ENCODE measurements at places on chromosomes 5 and 9.

DNA sequence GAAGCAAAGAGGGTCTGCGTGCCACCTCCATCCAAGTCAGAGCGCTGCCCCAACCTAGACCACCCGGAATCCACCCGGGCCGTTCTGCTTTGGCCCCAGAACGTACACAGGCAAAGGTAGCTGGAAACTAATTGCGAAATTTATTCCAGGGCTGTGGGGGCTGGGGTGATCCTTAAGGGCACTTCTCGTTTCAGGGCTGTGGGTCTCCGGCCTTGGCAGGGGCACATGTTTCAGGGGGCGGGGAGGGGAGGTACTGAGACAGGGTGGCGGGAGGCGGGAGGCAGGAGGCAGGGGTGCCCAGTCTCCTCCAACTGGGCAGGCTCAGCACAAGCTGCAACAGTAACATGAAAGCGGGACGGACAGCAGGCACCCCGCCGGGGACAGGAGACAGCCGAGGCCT, 26.1 kb downstream of the NR5A1 start:
- no peak for DNase-seq

GRCh38 chr9:101246691-101247090, 138.1 kb downstream of the BAAT start:
- no peak for DNase-seq

GRCh38 chr9:137836151-137836830, 41.3 kb upstream of the CACNA1B start:
- no peak for DNase-seq

GRCh38 chr9:116687754-116688135, 640 bp downstream of the TRIM32 start:
- no peak for DNase-seq

DNA sequence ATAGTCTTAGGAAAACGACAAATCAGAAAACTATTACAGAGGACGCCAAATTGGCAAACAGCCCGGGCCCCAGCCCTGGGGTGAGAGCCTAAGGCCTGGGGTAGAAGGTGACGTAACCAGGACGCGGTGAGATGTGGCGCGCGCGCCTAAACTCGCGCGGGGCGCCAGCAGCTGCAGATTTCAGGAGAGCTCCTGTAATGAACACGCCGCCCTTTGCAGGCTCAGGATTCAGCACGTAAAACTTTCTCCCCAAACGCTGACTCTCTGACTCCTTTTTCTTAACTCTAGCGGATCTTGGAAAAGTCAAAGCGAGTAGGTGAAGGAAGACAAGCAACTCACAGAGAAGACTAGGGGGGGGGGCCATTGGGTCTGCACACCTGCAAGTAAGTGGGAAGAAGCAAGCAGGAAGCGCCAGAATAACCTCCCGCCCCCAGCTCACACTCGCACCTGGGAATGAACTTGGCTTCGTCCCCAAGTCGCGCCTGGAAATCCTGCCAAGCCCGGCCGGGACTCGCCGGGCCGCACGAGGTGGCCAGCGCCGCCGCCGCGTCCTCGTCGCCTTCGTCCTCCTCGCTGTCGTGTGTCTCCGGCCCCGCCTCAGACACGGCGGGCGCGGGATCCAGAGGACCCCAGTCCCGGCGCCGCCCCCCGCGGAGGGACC, 822 bp downstream of the RASEF start:
- no peak for DNase-seq

- DNase-seq: no peak
Measured at GRCh38 chr9:98994172-98995058, 50.7 kb downstream of the COL15A1 start.

- no peak for DNase-seq
Measured at GRCh38 chr9:89955144-89955543, 350.3 kb downstream of the GADD45G start.

DNA sequence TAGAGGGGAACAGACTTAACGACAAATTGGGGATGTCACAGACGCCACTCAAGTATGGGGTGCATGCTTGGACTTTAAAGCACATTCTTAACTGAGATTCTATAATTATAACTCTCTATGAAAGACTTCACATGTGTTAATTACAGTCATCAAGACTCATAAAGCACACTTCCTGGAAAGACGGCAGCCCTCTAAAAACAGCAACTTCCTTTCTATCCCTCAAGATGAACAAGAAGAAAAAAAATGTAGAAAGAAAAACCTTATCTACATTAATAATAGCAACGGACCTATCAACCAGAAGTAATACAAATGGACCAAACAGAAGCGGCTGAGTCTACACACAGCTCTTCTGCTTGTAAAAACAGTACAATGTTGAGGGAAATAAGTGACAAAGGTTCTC, 21.2 kb downstream of the GNAQ start:
- no peak for DNase-seq

DNA sequence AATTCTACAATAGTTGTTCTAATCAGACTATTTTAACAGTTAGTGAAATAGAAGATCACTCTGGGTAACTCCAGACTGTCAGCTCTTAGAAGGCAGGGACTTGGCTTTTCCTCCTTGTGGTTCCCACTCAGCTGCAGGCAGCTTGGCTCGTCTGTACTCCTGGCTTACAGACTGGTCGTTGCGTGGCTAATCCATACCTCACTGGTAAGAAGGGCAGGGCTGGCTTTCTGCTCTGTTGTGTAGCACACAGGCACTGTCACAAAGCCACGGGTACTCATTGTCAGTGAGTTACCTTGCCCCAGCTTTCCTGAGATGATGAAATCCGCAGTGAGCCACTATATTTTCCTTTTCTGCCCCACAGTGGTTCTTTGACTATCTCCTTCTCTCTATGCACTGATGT, 1.8 kb upstream of the PRLR start:
- DNase-seq: no peak

DNA sequence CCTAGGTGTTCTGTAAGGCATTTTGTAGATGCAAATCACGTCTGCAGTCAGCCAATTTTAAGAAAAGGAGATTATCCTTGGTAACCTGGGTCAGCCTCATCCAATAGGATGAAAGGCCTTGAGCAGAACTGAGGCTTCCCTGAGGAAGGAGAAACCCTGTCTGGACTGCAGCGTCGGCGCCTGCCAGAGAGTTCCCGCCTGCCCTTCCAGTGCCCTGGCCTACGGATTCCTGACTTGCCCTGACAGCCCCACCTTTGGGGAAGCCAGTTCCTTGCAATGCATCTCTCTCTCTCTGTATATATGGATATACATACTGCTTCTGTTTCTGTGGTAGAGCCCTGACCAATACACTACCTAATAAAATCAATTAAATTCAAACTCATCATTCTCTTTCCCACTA, 66.2 kb upstream of the RUFY1 start:
- DNase-seq: no peak

DNA sequence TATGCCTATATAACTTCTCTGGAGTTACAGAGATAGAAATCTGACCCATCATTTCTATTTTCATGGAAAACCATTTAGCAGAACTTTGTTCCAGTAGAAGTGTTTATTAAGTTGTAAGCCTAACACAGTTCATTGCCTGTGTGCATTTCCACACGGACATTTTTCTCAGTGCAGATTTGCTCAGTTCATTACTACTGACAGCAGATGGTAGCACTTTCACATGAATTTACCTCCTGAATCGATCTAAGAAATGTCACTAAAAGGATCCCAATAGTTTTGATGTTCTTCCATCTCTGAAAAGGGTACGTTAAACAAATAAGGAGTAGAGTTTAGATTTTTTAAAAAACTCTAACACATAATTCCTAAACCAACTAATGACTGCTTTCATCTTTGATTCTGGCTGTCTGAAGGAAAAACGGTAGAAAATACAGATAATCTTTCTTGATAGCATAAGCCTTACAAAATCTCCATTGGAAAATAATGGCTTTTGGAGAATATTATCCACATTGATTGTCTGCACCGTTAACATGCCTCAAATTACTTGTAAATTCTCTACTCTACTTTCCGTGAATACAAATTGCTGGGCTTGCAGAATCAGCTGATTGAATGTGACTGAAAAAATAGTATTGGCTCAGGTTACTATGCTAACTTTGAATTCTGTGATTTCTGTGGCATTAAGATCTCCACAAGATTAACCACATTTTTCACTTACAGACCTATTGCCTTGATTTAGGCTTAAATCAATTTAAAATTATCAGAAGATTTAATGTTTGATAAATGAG, 33.1 kb downstream of the RPS23 start:
- no peak for DNase-seq

DNA sequence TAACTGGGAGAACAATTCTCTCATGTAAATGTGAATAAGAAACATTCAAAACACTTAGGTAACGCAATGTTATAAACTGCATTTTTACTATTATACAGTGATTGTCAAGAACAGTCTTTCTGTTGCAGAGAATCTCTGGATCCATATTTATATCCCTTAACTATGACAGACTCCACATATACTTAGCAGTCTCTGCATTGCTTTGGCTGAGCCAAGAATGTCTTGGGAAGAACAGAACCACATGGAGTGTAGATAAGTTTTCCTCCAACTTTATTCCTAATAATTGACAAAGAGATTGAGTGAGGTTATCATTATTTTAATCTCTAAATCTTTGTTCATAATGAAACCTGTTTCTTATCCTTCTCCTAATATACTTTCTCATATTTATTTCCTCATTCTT, 15.6 kb upstream of the RLN1 start:
- no peak for DNase-seq

- no peak for DNase-seq
Measured at GRCh38 chr9:21070171-21070571, 7.6 kb downstream of the IFNB1 start.

DNA sequence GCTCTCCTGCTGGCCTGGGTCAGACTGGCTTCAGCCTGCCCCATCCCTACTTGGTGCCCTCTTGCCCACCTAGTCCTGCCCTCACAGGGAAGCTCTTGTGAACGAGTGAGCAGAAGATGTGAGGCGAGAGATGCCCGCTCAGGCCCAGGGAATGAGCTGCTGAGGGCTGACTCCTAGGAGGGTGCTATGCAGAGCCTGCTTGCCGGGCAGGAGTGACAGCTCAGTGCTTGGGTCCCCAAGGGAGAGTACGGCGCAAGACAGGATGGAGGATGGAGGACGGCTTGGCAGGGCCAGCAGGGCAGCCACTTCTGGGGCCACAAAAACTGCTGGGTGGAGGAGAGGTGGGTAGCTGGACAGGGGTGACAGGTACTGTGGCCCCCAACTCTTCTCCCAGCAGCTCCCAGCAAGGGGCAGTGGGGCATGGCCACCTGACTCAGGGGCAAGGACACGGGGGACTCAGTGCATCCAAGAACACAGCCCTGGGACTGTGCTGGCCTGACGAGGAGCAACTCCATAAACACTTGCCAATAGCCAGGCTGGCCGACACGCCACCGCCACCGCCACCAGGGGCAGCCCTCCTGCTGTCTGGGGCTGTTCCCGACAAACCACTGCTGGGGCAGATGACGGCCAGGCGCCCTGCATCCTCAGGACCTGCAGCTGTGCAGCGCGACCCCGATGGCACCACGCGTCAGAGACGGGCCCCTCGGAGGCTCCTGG, 55.6 kb upstream of the UBAC1 start:
- no peak for DNase-seq

- no peak for DNase-seq
Measured at GRCh38 chr9:14314929-14315874, 1.3 kb upstream of the NFIB start.

- no peak for DNase-seq
Measured at GRCh38 chr9:13274886-13275641, 4.4 kb downstream of the MPDZ start.

GRCh38 chr5:174327317-174327864, 281.9 kb downstream of the NSG2 start:
- no peak for DNase-seq

DNA sequence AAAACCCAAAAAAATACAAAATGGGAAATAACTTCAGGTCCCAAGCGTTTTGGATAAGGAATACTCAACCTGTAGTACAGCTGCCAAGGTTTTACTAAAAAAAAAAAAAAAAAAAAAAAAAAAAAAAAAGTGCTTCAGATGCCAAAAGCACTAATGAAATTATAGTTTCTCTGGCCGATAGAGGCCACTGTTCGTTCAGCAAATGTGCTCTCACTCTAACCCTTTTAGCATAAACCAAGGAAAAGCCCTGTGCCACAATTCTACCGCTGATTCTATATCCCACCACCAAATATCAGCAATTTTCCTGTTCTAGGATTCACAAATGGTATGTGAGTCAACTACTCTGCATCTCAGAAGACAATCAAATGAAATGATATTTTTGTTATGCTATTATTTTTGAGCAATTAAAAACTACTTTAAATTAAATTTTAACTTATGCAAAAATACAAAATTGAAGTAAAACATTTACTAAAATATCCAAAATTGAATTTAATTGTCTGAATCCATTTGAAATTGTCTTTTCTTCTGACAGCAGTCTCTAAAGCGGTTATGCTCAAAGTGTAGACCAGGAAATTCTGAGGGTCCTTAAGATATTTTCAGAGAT, 79.8 kb downstream of the RICTOR start:
- no peak for DNase-seq

DNA sequence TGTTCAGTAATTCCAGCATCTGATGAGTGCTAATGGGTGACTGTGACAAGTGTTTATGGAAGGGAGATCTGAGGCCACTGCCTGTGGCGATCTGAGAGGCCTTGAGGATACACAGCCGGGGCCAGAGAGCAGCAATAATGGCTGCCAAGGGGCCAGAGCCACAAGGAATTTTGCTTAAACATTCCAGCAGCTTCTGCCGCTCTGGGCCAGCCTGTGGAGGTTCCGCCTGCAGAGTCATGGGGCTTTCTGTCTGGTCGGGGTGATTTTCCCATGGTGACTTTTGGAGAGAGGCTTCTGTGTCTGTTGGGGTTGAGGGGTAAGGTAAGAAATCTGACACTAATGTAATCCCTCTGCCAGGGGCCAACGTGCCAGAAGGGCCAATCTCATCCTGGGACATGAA, 353.5 kb downstream of the ADAMTS6 start:
- no peak for DNase-seq

- no peak for DNase-seq
Measured at GRCh38 chr5:74290634-74291241, 349.8 kb downstream of the ENC1 start.

DNA sequence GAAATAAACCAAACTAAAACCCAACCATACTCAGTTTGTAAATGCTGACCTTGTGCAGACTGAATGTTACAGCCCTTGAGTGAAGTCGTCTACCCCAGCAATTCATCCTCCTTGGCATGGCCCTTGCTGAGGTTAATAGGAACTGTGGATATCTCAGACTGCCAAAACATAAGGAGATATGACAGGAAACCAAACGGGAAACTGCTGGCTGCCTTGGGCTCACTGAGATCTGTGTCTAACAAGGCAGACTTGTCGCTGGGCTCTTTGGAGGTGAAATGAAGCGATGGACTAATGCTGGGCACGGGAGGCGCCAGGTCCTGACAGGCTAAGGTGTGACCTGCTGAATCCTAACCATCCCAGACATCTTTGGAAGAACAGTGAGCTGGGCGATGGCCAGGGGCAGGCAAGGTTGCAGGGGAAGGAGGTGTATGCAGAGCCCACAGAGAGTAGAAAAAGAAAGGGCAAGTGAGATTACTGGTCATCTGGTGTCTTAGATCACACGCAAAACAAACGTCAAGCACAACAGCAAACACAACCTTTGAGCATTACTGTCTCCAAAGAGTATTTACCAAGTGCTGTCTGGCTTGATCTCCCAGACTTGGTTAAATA, 44.6 kb upstream of the ALDH1A1 start:
- no peak for DNase-seq

DNA sequence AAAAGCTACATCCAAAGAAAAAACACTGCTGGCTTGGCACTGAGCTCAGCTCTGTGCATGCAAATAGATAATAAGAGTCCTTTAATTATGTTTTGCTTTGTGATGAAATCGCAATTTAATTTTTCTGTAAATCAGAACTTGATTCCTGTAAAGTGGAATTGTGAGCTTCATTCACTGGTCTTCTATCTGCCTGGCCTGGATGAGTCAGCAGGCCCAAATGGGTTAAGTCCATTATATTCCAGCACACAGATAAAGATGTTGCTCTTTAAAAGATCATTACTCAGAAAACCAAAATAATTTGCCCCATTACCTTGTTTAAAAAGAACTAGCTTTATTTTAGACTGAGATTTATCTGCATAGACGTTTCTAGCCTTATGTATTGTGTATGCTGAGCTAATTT, 90.4 kb downstream of the CARTPT start:
- no peak for DNase-seq

Data from stimulated activated CD4-positive, alpha-beta T cell treated with anti-CD3 and anti-CD28 coated beads, Interleukin-15, amount 100 ng/mL, for 1 hour (primary cell).